ENCODE measurements at places on chromosomes 16 and 17. TPM values are rescaled to one million over a fixed set of nuclear protein-coding genes. Genes with fewer than 3 reads are reported as not detected.
A peak's percentile ranks its signal among the peaks of the same experiment; 100 is the strongest.

- DNase-seq, result no peak
These were observed 40.9 kb downstream of the SKAP1 start for GRCh38 chr17:48388955-48389743.

The RUNDC3A gene
- total RNA-seq, result 3.1 TPM

DNA sequence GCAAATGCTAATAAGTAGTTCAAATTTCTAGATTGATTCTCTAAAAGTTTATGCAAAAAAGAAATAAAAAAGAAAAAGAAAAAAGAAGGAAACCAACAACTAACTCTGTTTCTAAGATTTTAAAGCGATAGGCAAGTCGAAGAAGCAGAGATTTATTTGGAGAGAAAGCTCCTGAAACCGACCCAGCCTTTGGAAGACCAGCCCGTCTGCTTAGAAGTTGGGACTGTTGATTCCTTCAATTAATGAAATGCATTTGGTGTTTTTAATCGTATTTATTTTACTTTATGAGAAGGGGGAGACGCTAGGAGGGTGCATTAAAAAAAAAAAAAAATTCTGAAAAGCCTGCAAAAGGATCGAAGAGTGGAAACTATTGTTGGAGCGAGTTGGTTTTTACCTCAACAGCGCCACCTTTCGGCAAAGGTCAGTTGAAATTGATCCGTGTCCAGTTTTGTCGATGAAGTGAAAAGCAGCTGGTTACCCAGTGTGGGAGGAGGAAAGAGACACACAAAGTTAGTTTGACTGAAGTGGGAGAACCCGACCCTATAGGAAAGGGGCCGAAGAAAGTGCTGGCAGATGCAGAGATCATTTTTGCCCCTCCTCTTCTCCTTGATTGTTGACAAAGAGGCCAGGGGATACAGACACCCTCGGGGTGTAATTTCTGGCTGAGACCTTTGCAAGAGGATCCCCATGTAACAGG is 1.5 kb upstream of the MAF start:
- DNase-seq, result peak; percentile 74

- peak; percentile 39 for DNase-seq
These were observed 385 bp downstream of the CFAP119 start for GRCh38 chr16:30761427-30761927.

The NARF gene
- total RNA-seq, result 40.0 TPM

The SPN gene
- total RNA-seq, result not detected

- DNase-seq, result peak; percentile 68
These were observed 400.9 kb upstream of the CDH5 start for GRCh38 chr16:65965628-65966027.

The ZNF594 gene
- 3.2 TPM for total RNA-seq

- DNase-seq, result no peak
These were observed 75.6 kb downstream of the DYNLRB2 start for GRCh38 chr16:80616362-80616761.

DNA sequence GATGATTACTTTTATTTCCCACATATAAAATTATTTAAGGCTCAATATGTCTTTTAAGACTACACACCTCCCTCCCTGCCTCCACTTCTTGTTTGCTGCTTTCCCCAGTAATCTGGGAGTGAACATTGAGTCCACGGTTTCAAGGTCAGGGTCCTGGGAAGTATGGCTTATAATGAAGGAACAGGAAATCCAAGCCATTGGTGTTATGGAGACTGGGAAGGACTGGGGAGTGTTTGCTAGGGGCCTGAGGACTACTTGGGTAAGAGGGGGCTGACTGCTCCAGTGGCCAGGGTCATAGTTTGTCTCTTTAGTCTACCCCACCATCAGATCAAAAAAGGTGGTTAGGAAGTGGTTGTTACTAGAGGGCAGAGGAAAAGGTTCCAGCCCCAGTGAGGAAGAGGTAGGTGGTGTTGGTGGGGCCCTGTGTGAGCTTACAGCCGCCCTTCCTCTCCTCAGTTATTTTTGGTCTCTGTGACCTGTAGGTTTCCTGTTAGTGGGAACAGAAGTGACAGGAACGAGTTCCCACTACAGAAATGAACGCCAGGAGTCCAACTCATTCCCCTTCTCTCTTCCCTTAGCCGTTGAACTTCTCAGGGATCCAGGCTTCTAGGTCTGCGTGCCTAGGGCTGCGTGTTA is 742 bp upstream of the SLC16A13 start:
- no peak for DNase-seq

- no peak for DNase-seq
These were observed 19.7 kb downstream of the METRNL start for GRCh38 chr17:83099086-83099555.

The PPP1R27 gene
- total RNA-seq, result not detected

DNA sequence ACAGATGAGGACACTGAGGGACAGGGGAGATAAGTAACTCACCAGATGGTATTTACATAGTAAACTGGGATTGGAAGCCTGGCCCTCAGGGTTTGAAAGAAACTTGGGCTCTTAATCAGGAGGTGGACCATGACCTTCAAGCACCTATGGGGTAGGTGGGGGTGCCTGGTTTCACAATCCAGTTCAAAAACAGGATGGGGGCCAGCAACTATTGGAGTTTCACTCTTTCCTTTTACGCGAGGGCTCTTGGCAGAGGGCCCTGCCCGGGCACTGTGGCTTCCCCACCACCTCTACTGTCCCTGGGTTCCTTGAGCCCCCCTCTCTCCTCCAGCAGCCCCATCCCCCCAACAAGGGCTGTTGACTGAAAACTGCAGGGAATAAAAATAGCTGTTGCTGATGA is 11.3 kb upstream of the PRR29 start:
- DNase-seq, result no peak

DNA sequence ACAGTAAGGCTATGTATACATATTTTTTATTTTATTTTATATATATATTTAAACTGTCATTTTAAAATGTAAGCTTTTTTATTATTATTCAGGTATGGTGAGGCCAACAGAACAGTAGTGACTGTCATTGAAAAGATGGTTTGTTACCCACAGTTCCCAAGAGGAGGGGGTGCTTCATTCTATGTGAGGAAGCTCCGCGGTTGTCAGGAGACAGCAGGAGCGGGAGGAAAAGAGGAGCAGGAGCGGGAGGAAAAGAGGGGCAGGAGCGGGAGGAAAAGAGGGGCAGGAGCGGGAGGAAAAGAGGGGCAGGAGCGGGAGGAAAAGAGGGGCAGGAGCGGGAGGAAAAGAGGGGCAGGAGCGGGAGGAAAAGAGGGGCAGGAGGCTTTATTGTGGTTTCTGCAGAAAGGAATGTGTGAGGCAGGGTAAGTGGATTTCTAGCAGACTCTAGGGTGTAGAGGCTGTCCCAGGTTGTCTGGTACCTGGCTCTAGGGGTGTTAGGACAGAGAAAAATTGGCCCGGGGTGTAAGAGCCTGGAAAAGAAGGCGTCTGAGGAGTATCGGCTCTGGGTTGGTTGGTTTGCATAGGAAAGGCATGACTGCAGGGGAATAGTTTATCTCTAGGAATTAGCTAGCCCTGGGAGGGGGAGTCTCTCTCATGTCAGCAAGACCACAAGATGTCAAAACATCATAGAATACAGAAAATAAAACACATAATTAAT is 64.0 kb downstream of the GP2 start:
- no peak for DNase-seq

The LGALS9B gene
- 0.26 TPM for total RNA-seq

DNA sequence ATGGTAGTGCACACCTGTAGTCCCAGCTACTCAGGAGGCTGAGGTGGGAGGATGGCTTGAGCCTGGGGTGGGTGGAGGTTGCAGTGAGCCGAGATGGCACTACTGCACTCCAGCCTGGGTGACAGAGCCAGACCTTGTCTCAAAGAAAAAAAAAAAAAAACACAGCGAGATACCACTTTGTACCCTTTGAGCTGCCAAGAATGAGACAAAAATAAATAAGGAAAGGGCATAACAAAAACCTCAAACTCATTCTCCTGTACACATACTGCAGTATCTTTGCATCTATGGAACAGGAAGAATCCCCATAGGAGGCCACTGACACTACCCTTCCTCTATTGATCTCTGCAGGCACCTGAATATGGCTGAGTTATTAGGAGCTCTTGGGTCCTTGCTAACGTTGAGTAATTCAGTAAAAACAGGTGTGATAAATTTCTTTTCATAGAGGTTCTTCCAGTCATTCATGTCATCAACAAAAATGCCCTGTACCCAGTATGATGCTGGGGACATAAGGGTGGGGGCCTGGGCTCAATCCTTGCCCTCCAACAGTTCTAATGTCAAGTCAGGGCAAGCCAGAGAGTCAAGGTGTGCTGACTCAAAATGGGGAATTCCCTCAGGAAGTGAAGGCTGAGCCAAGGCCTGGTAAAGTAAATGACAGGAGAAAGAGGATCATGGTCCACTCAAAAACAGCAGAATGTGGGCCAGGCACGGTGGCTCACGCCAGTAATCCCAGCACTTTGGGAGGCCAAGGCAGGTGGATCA is 26.9 kb downstream of the RANBP10 start:
- peak; percentile 84 for DNase-seq

DNA sequence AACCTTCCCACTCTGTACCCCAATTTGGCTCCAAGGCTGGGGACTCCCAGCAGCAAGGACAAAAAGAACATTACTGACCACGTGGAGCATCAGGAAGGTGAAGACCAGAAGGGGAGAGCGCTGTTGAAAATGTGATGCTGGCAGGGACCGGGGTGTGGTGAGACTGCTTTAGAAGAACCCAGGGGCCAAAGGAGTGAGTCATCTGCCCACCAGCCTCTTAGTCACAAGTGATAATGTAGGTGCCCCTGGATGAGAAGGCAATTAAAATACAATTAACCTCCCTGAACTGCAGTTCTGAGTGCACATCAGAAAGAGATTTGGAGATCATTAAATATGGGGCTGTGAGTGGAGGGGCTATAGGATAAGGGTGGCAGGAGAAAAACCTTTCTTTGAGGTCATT is 366.6 kb upstream of the CCL2 start:
- no peak for DNase-seq

The PPM1E gene
- 0.26 TPM for total RNA-seq

DNA sequence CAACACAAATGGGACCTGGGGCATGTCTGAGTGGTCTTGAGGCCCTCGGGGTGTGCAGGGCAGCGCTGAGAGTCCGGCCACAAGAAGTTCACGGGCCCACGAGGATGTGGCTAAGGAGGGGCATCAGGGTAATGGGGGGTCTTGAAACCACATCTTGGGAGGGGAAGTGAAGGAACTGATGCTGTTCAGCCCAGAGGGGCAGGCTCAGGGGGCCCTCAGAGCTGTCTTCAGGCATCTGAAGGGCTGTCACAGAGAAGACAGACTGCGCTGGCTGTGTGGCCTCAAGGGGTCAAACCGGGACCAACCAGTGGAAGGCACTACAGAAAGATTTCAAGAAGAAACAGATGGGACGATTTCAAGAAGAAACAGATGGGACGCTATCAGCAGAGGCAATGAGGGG is 45.1 kb downstream of the ZNF423 start:
- DNase-seq, result no peak

GRCh38 chr17:7476494-7476893 is 2.9 kb downstream of the ZBTB4 start:
- DNase-seq, result peak; percentile 98

The TMC8 gene
- total RNA-seq, result not detected
